ENCODE measurements at places on chromosomes 1 and 21.

- no peak for DNase-seq
These were observed 59.9 kb downstream of the WNT9A start for GRCh38 chr1:227887697-227888403.

- peak; percentile 57 for DNase-seq
These were observed 10.9 kb upstream of the GNL2 start for GRCh38 chr1:37606481-37607263.

- no peak for DNase-seq
These were observed 31.3 kb upstream of the TRABD2B start for GRCh38 chr1:48028218-48029069.

GRCh38 chr1:233015965-233016364, 65.6 kb downstream of the NTPCR start:
- DNase-seq: no peak

- DNase-seq: no peak
These were observed 14.6 kb upstream of the TENT5C start for GRCh38 chr1:117591252-117591651.

GRCh38 chr1:5494518-5494917, 497.7 kb downstream of the NPHP4 start:
- DNase-seq: no peak
